ENCODE measurements at places on chromosomes 2 and 18. TPM values are rescaled to one million over a fixed set of nuclear protein-coding genes. Genes with fewer than 3 reads are reported as not detected.

DNA sequence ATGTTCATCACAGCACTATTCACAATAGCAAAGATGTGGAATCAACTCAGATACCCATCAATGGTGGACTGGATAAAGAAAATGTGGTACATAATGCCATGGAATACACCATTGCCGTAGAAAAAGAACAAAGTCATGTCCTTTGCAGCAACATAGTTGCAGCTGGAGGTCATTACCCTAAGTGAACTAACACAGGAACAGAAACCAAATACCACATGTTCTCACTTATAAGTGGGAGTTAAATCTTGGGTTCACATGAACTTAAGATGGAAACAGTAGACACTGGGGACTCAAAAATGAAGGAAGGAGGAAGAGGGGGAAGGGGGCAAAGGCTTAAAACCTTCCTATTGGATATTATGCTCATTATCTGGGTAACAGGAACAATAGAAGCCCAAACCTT, 228.1 kb upstream of the RAB6C start:
- no peaks in the 10 kb centered on the region for H3K27me3 ChIP-seq
- no peak for DNase-seq
- H3K36me3 ChIP-seq, result no peaks in the 10 kb centered on the region
- no peaks in the 10 kb centered on the region for H3K4me1 ChIP-seq
- H3K27ac ChIP-seq, result no peak overlapping the region

DNA sequence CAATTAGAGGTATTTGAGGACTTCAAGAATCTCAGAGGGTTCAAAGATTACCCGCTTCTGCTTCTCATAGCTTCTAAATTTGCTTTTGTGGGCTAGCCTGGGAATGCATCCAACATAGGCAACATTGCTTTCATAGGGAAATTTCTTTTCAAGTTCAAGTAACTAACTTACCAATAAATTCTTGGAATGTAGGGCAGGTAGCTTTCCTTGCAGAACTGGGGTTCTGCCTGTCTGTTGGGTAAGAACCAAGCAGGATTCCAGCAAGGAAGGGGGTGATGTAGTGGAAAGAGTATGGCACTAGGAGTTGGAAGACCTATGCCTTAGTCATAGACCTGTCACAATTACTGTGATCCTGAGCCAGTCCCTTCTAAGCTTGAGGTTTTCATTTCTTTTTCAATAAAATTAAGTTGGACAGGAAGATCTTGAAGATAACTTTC, 164.1 kb downstream of the FHOD3 start:
- H3K36me3 ChIP-seq, result no peaks in the 10 kb centered on the region
- 0 out of 2 replicates have a peak overlapping the region, but pooled peaks have one; percentile 16 for H3K27ac ChIP-seq
- peaks cover 21% of the 10 kb centered on the region for H3K4me1 ChIP-seq
- no peak for DNase-seq

GRCh38 chr18:74303936-74304335, 11.7 kb upstream of the C18orf63 start:
- H3K4me3 ChIP-seq, result no peak overlapping the region
- H3K36me3 ChIP-seq, result 0 out of 2 replicates have a peak, but pooled peaks cover 4% of the 10 kb centered on the region
- DNase-seq, result no peak
- H3K27ac ChIP-seq, result no peak overlapping the region
- H3K27me3 ChIP-seq, result no peaks in the 10 kb centered on the region

DNA sequence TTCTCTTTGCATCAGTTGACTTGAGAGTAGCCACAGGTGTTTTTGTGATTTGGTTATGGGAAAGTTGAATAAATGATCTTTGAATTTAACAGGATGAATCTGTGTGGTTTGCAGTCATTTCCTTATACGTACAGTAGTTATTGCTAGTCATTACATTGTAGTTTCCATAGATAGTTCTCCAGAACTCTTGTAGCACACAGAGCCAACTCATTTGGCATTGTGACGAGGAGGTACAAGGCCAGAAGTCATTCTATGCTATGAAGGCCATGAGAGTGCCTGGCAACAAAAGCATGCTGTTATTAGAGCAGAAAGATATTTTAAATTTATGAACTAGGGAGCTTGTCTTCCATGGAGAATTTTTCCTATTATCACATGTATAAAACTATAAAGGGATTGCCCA, 973.0 kb upstream of the CHAC2 start:
- H3K27me3 ChIP-seq, result no peaks in the 10 kb centered on the region
- H3K36me3 ChIP-seq, result no peaks in the 10 kb centered on the region
- no peak overlapping the region for H3K27ac ChIP-seq
- no peak overlapping the region for H3K4me3 ChIP-seq
- no peaks in the 10 kb centered on the region for H3K4me1 ChIP-seq

DNA sequence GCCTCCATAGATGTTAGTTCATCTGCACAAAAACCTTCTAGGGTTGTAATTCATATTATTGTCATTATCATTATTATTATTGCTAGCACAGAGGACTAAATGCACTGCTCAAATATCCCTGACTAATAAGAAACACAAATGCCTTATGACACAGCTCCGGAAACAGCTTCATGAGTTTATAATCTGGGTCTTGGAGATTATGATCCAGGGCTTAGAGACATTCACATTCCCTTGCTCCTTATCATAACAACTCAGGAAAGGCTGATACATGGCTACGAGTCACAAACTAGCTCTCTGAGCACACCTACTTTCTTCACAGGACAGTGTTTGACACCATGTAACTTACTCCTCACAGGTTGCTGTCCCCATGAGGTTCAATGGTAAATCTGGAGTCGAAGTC, 102.2 kb upstream of the TTC39C start:
- no peaks in the 10 kb centered on the region for H3K4me1 ChIP-seq
- no peak for DNase-seq
- no peaks in the 10 kb centered on the region for H3K36me3 ChIP-seq
- H3K27me3 ChIP-seq, result no peaks in the 10 kb centered on the region
- H3K27ac ChIP-seq, result no peak overlapping the region

- no peak overlapping the region for H3K4me3 ChIP-seq
- peak overlapping the region; percentile 53 for H3K27ac ChIP-seq
- H3K4me1 ChIP-seq, result no peaks in the 10 kb centered on the region
- H3K36me3 ChIP-seq, result no peaks in the 10 kb centered on the region
Observed at GRCh38 chr18:770583-770961, 41.5 kb downstream of the YES1 start.

GRCh38 chr2:44807201-44808025, 134.1 kb upstream of the SIX3 start:
- H3K27me3 ChIP-seq, result peaks cover 64% of the 10 kb centered on the region
- no peak overlapping the region for H3K27ac ChIP-seq
- peak overlapping the region; percentile 2 for H3K4me3 ChIP-seq
- no peaks in the 10 kb centered on the region for H3K36me3 ChIP-seq

DNA sequence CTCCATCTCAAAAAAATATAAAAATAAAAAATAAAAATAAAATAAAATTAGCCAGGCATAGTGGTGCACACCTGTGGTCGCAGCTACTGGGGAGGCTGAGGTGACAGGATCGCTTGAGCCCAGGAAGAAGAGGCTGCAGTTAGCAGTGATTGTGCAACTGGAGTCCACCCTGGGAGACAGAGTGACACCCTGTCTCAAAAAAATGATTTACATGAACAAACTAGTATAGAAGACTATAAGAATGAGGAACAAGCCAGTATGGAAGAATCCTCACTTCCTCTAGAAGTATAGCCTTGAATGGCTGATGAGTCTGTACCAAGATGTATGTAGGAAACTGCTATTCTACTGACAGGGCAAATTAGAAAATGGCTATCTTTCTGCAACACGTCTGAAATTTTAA, 10.9 kb downstream of the YES1 start:
- H3K27me3 ChIP-seq, result no peaks in the 10 kb centered on the region
- DNase-seq, result no peak
- no peak overlapping the region for H3K27ac ChIP-seq

DNA sequence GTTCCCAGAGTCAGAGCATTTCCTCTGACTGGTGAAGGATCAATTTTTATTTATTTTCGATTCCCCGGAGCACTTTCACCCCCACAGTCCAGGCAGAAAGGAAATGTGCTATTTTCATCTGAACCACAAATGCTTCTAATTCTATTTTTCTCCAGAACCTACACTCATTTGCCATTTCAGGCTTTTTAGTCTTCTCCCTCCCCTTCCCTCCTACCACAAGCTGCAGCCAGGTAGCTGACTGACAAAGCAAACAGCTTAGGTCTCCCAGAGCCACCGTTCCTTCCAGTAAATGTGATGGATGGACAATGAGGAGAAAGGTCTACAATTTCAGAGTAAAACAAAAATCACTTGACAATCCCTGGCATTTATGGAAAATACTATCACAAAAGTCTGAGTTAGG, 76.9 kb downstream of the KLF7 start:
- no peak overlapping the region for H3K27ac ChIP-seq
- peaks cover 41% of the 10 kb centered on the region for H3K4me1 ChIP-seq
- DNase-seq, result no peak
- H3K27me3 ChIP-seq, result no peaks in the 10 kb centered on the region

- H3K27ac ChIP-seq, result no peak overlapping the region
- H3K4me1 ChIP-seq, result peaks cover 24% of the 10 kb centered on the region
- no peak overlapping the region for H3K4me3 ChIP-seq
- H3K36me3 ChIP-seq, result no peaks in the 10 kb centered on the region
- no peaks in the 10 kb centered on the region for H3K27me3 ChIP-seq
- no peak for DNase-seq
Observed at GRCh38 chr2:152367547-152368390, 32.8 kb downstream of the FMNL2 start.

DNA sequence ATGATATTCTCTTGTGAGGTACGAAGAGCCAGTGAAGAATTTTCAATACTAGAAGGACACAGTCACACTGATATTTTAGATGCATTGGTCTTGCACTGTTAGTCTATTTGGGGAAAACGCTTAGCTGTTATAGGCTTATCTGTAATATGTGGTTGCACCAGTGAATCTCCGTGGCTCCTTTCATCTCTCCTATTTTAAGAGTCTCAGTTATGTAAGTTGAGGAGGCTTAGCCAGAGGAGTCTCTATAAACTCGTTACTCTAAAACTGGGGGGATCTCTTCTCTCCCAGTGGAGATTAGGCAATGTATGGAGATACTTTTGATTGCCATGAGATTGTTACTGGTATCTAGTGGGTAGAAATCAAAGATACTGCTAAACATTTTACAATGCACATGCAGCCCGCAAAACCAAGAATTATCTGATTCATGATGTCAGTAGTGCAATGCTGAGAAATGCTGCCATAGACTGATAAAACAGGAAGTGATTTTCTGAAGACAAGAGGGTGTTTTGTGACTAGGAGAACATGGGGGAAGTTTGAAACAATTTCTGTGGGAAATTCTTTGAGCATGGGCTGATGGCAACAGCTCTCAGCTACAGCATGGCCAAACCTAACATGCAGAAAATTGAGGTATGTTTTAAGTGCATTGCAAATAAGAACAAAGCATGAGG, 339.1 kb downstream of the SOX11 start:
- no peaks in the 10 kb centered on the region for H3K27me3 ChIP-seq
- H3K27ac ChIP-seq, result no peak overlapping the region
- H3K4me3 ChIP-seq, result no peak overlapping the region
- DNase-seq, result no peak
- H3K36me3 ChIP-seq, result no peaks in the 10 kb centered on the region

GRCh38 chr2:212173756-212174510, 364.7 kb downstream of the ERBB4 start:
- no peak overlapping the region for H3K27ac ChIP-seq
- no peaks in the 10 kb centered on the region for H3K27me3 ChIP-seq
- no peaks in the 10 kb centered on the region for H3K36me3 ChIP-seq

- H3K4me1 ChIP-seq, result no peaks in the 10 kb centered on the region
- H3K4me3 ChIP-seq, result no peak overlapping the region
- H3K27ac ChIP-seq, result no peak overlapping the region
- DNase-seq, result no peak
Observed at GRCh38 chr2:211836409-211836808, 702.2 kb downstream of the ERBB4 start.

DNA sequence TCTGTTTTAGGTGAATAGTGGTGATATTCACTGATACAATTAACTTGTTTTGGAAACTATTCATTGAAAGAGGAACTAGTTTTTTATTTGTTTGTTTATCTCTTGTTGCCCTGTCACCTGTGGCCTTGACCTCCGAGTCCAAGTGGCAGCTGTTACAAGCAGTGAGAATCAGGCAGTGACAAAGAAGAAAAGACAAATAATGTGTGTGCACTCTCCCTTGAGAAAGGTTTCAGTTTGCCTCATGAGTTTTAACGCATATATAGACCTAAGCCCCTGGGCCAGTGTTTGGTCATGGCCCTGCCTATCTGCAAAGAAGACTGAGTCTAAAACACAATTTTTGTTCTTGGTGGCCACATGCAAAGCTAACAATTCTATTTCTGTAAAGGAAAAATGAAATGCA, 15.3 kb downstream of the KYNU start:
- H3K4me3 ChIP-seq, result no peak overlapping the region
- H3K4me1 ChIP-seq, result no peaks in the 10 kb centered on the region
- no peaks in the 10 kb centered on the region for H3K27me3 ChIP-seq
- H3K36me3 ChIP-seq, result no peaks in the 10 kb centered on the region
- no peak for DNase-seq

GRCh38 chr18:54616220-54616848, 25.3 kb downstream of the DYNAP start:
- no peaks in the 10 kb centered on the region for H3K27me3 ChIP-seq
- no peak overlapping the region for H3K4me3 ChIP-seq
- no peak for DNase-seq
- H3K4me1 ChIP-seq, result no peaks in the 10 kb centered on the region

- H3K27me3 ChIP-seq, result no peaks in the 10 kb centered on the region
- peak; percentile 79 for DNase-seq
- H3K4me3 ChIP-seq, result no peak overlapping the region
- H3K4me1 ChIP-seq, result no peaks in the 10 kb centered on the region
- H3K36me3 ChIP-seq, result no peaks in the 10 kb centered on the region
Observed at GRCh38 chr2:196453613-196454047, 185.9 kb upstream of the CCDC150 start.

DNA sequence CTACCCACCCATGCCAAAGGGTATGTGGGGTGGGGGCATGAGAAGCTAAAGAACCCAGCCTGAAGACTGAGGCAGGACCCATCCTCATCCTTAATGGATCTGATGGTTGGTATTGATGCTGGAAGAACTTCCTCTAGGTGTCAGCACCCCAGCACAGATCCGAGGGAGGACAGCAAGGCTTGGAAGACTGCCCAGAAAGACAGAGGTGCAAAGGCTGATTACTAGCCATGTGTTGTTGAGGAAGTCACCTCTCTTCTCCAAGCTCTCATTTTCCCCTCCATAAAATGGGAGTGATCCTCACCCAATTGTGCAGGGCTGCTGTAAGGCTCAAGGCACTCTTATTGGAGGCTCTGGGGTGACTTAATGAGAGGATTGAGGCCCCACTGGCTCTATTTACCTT, 256.5 kb downstream of the CELF4 start:
- no peak for DNase-seq
- no peak overlapping the region for H3K27ac ChIP-seq
- no peaks in the 10 kb centered on the region for H3K4me1 ChIP-seq
- H3K27me3 ChIP-seq, result no peaks in the 10 kb centered on the region
- H3K36me3 ChIP-seq, result no peaks in the 10 kb centered on the region

- no peak overlapping the region for H3K27ac ChIP-seq
- no peaks in the 10 kb centered on the region for H3K36me3 ChIP-seq
Observed at GRCh38 chr2:219302412-219302968, 6.7 kb downstream of the PTPRN start.

The LAMA1 gene
- 47.6 TPM for total RNA-seq

The RND3 gene
- total RNA-seq, result 55.3 TPM

The SCN9A gene
- total RNA-seq, result 8.8 TPM

The LYPD6 gene
- total RNA-seq, result 10.9 TPM

The PSMA8 gene
- not detected for total RNA-seq

The PAIP2B gene
- 29.7 TPM for total RNA-seq

The PROM2 gene
- 2.2 TPM for total RNA-seq
